ENCODE measurements at places on chromosomes 7 and 10.

DNA sequence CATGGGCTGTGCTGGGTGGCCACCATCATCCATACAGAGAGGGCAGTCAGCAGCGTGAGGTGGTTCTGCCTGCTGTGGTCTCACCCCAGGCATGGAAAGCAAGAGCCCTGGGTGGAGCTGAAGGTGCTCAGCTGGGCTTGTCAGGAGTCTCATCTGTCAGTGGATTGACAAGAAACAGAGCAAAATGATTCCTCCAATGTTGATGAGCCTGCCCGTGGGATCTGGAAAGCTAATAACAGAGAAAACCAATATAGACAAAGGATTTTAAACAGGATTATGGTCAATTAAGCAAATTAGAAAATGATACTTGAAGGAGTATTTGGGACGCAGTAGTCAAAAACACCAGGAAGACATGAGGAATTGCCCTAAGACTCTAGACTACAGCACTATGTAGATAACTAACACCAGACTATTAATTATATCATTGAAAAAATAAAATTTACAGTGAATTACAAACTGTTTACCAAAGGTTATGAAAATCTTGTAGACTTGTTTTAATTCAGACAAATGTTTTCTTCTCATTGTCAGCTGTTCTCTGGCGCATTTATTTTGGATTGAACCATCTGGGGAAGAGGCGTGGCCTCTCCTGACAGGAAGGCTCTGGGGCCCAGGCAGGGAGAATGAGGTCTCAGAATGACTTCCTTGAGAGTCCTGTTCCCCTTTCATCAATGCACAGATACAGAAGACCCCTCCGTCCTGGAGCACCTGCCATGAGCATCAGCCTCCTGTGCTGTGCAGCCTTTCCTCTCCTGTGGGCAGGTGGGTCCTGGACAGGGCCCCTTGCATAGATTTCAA is 211.2 kb upstream of the PRSS58 start:
- DNase-seq = no peak

GRCh38 chr10:59991661-59992060 is 85.3 kb upstream of the CCDC6 start:
- DNase-seq = peak; percentile 21

DNA sequence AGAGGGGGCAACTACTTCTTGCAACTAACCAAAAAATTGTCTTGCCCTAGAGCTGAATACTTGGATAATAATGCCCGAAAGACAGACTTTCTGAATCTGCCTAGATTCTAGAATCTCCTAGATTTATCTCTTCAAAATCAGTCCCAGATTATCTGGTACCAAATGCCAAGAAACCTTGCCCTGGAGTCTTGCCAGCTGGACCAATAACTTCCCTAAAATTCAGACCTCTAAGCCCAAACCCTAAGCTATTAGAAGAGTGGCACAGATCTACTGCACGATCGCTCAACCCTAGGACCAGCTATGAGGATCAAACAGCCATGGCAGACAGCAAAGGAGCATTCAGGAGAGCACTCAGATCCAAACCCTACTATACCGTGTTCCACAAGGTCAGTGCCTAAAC is 45.0 kb downstream of the ARMH3 start:
- DNase-seq = no peak

GRCh38 chr10:44569193-44570091 is 184.5 kb upstream of the CXCL12 start:
- no peak for DNase-seq

- DNase-seq = no peak
Observed at GRCh38 chr10:91955114-91955513, 31.5 kb downstream of the BTAF1 start.

DNA sequence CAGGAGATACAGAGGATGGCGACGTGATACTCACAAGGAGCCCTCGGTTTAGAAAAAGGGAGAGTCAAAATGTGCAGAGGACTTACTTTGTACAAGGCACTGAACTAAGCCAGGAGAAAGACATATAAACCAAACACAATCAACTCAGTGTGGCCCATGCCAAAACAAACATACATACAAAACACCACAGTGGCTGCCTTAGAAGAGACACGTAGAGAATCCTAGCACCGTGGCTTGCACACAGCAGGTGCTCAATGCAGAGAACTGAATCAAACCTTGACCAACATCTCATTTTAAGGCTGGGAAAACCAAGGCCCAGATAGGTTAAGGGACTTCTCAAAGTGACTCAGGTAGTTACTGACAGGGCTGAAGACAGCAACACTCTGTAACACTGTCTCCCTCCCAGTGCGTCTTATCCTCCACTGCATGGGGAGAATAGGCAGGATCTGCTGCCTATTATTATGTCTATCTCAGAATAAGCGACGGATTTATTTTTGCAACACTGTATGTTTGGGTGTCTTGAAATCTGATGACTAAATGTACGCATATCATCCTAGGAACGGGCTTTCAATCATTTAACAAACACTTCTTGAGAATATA is 11.0 kb downstream of the SORBS1 start:
- no peak for DNase-seq

Data from CD4-positive, alpha-beta T cell treated with Interleukin-2 at 100 ng/mL for 4 hours (primary cell).